IMR-90 (cell line): ENCODE measurements at places on chromosomes 2 and 18. TPM values are rescaled to one million over a fixed set of nuclear protein-coding genes. Genes with fewer than 3 reads are reported as not detected.

DNA sequence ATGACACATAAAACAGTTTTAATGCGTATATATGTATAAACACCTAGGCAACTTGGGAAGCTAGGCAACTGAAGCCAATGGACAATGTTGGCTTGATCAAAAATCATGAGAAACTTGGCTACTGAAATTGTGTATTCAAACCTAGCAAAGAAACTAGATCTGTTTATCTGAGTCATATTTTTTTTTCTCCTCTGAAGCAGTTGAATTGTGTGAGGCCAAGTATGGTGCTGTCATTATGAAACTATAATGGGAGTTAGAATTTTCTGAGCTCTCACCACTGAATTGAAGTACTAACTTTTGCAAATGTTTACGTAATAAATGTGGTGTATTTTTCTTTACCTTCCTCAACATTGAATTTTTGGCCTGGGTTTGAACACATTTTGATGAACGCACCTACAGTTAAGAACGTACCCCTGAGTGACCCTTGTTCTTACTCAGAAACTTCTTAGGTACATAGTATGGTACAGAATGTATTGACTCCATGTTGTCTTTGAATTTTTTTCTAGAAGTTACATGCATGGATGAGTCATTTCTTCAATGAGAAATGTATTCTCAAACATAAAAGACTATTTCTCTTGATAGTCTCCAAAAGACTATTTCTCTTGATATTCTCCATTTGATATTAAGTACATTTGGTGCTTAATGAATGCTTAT, 23.8 kb downstream of the CD28 start:
- DNase-seq = peak; percentile 78
- no peak overlapping the region for H3K4me3 ChIP-seq
- no peaks in the 10 kb centered on the region for H3K36me3 ChIP-seq
- H3K27me3 ChIP-seq = no peaks in the 10 kb centered on the region

- peaks cover 5% of the 10 kb centered on the region for H3K36me3 ChIP-seq
- H3K4me3 ChIP-seq = no peak overlapping the region
These were observed 96.0 kb downstream of the TNS1 start for GRCh38 chr2:217906798-217907197.

GRCh38 chr2:70850925-70851324, 15.3 kb upstream of the CD207 start:
- no peaks in the 10 kb centered on the region for H3K36me3 ChIP-seq
- no peaks in the 10 kb centered on the region for H3K4me1 ChIP-seq
- H3K4me3 ChIP-seq = no peak overlapping the region

DNA sequence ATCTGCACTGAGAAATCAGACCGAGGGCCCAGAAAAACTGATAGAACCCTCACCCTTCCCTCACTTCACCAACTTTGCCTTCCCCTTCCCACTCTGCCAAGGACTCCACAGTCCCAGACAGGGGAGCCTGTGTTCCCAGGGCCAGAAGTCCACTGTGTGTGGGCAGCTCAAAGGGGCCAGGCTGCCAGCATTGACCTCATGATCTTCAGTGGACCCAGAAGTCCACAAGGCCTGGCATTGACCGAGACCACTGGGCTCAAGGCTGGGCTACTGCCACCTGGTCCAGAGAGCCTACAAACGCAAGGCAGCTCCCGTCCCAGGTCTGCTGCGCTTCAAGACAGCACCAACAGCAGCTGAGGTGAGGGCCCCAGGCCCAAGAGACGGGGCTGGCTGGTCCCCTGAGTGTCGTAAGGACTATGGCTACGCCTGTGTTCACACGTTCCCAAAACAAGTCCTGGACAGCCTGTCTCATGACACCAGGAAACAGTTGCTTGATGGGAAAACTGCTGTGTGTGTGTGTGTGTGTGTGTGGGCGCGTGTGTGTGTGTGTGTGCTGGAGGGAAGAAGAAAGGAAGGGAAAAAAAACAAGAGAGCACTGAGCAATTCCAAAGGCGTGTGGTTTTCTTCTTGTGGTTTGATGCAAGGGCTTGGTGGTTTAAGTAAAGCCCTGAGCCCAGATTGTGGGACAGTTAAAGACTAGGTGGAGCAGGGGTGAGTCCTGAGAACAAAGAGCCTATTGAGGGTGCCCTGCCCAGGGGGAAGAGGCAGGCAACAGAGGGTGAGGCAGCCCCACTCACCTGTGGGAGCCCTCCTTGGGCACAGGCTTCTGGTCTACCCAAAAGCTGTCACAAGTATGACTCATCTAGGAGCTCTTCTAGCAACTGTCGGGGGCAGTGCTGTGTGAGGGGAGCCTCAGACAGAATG, 46.6 kb upstream of the ZBTB7C start:
- H3K4me3 ChIP-seq = no peak overlapping the region
- H3K36me3 ChIP-seq = no peaks in the 10 kb centered on the region
- H3K27ac ChIP-seq = no peak overlapping the region
- peak; percentile 89 for DNase-seq

DNA sequence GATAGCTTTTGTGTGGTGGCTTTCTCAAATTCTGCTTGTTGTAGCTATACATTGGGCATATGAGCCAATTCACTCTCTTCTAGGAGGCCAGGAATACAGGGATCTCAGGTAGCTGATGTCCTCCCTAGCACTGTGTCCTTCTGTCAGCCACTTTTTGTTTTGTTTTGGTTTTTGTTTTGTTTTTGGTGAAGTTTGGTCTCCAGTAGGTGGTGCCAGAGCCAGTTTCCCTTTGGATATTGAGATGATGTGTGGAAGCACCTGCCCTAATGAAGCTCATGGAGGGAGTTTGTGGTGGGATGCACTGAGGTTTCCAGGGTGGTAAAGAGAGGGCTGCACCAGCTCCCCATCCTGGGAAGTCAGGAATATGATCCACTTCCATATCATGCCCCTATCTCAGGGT, 100.5 kb upstream of the VWC2L start:
- no peak overlapping the region for H3K27ac ChIP-seq
- no peaks in the 10 kb centered on the region for H3K4me1 ChIP-seq
- DNase-seq = no peak
- no peaks in the 10 kb centered on the region for H3K27me3 ChIP-seq
- no peak overlapping the region for H3K4me3 ChIP-seq

- no peak overlapping the region for H3K4me3 ChIP-seq
- H3K27me3 ChIP-seq = no peaks in the 10 kb centered on the region
- H3K4me1 ChIP-seq = peaks cover 3% of the 10 kb centered on the region
- peak; percentile 73 for DNase-seq
- 0 out of 2 replicates have a peak overlapping the region, but pooled peaks have one; percentile 8 for H3K27ac ChIP-seq
These were observed 21.4 kb downstream of the HJURP start for GRCh38 chr2:233832869-233833311.

DNA sequence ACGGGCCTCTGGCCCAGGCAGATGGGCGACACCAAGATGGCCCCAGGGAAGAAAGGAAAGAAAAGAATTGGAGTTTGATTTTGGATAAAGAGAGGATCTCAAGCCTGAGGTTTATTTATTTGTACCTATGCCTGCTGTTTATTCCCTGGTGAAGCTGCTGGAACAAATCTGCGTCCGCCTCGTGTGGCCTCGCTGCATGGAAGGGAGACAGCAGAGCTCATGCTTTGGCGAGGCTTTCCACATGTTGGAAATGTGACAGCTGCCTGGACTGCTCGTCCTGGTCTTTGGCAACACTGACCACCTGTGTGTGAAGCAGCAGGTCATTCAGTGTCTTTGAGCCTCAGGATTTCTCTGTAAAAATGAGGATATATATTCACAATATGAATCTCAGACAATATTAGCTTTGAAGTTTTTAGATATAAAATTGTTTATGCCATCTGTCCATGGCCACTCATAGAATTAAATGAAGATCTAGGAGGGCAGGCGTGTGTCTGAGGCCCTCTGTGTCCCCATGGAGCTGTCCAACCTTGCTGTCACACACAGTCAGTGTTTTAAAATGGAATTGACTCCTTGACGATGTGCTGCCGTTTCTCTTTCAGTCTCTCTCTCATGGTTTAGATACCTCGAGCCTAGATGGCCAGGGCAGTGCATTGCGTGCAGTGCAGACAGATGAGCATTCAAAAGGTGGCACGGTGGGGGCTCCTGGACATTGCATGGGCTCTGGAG, 94.3 kb downstream of the SOCS6 start:
- H3K4me3 ChIP-seq = no peak overlapping the region
- no peaks in the 10 kb centered on the region for H3K36me3 ChIP-seq
- H3K27me3 ChIP-seq = no peaks in the 10 kb centered on the region
- H3K4me1 ChIP-seq = peaks cover 12% of the 10 kb centered on the region

DNA sequence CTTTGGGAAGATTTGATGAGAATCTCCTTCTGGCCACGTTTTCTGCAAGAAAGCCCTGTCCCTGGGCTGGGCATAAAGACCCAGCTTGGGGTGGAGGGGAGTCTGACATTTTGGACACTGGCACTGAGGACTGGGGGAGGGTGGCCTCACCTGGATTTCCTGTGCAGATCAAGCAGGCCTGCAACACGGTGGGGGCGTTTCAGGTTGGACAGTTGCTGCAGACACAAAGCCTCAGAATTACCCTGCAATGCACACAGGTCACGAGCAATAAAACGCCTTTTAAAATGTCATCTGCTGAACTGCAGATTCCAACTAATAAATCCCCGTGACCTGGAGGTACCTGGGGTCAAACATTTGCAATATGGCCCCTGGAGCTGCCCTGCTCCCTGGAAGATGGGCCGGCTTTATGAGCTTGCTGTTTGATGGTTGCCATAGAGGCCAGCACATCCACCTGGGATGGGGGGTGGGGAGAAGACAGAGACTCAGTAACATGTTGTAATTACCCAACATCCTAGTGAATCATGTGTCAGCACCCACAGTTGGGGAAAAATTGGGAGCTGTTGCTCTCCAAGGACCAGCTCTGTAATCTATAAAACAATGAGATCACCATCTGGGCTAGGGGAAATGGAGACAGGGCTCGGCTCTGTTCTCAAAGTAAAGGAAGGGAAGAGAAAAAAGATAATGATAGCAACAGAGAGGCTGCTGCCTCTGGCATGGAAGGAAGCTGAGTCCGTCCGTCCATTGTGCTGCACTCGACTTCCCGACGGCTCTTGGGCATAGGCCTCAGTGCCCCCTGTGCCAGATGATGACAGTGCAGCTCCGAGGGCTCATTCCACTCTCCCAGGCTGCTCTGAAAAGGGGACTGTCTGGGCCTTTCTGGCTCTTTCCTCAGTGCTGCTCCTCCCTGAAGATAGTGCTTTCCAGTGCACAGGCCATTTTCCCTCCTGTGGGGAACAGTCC, 340.3 kb downstream of the CYRIA start:
- no peaks in the 10 kb centered on the region for H3K4me1 ChIP-seq
- DNase-seq = no peak
- H3K36me3 ChIP-seq = no peaks in the 10 kb centered on the region
- no peaks in the 10 kb centered on the region for H3K27me3 ChIP-seq
- no peak overlapping the region for H3K27ac ChIP-seq

DNA sequence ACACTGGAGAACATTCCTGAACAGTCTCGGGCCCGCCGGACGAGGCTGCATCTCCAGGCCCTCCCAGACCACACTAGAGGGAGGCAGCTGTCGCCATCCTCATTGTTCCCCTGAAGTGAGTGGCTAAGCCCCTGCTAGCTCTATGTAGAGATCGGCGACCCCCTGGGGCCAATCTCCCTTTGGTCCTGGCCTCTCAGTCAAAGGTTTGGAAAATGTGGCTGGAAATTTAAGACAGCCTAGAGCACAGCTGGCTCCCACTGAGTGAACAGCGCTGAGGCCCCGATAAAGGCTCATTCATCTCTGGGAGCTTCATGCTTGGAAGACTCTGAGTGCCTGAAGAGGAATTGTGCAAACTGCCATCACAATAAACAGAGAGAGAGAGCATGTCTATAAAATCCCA, 360.3 kb downstream of the CLIP4 start:
- no peaks in the 10 kb centered on the region for H3K36me3 ChIP-seq
- 0 out of 2 replicates have a peak, but pooled peaks cover 2% of the 10 kb centered on the region for H3K27me3 ChIP-seq
- no peak overlapping the region for H3K4me3 ChIP-seq
- no peak overlapping the region for H3K27ac ChIP-seq
- DNase-seq = no peak

DNA sequence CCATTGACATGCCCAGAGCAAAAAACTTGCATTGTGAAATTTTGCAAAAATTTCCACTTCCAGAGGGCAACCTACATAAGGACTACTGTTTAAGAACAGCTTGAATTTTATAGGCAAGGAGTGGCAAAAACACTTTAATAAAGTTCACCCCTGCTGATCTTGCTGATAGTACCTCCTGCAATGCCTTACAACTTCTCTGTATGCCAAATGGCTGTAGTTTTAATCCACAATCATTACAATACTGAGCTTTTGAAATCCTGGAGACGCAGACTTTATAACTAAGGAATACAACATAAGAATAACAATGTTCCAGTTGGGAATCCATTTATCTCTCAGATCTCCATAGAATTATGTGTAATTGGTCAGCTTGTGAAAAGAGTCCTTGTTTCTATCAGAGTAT, 247.5 kb downstream of the KCNJ3 start:
- no peak overlapping the region for H3K27ac ChIP-seq
- no peaks in the 10 kb centered on the region for H3K27me3 ChIP-seq
- no peak for DNase-seq
- no peaks in the 10 kb centered on the region for H3K36me3 ChIP-seq

DNA sequence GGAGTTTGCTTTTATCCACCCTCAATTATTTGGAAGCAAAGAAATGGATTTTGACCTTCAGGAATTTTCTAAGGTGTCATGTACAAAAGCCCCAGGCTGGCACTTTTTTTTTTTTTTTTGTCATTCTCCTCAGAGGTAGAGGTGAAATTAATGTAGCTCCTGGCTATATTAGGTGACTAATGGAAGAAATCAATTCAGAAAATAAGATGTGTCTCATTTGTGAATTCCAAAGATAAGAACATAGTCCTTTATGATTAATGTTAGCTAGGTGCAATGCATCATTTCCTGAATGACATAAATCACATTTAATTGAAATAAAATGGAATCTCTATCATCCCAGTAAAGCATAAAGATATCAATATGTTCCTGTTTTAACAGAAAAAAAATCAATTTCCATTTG, 477.6 kb downstream of the FBXO15 start:
- no peak overlapping the region for H3K27ac ChIP-seq
- no peaks in the 10 kb centered on the region for H3K36me3 ChIP-seq
- no peaks in the 10 kb centered on the region for H3K27me3 ChIP-seq
- H3K4me3 ChIP-seq = no peak overlapping the region

DNA sequence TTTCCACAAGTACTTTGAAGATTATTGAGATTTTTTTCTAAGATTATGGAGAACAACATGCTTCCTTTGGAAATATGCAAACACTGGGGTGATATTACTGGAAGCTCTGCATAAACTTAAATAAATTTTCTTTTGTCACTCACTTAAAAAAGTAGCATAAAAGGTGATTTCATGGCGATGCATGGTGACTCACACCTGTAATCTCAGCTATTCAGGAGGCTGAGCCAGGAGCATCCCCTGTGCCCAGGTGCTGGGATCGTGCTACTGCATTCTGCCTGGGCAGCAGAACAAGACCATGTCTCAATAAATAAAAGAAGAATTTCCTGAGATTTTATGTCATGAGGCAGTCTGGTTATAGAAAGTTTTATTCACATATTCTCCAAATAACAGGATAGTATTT, 679.1 kb upstream of the CDH2 start:
- H3K36me3 ChIP-seq = no peaks in the 10 kb centered on the region
- H3K27me3 ChIP-seq = no peaks in the 10 kb centered on the region
- no peaks in the 10 kb centered on the region for H3K4me1 ChIP-seq
- H3K4me3 ChIP-seq = no peak overlapping the region

GRCh38 chr2:232497348-232497747, 9.7 kb upstream of the ECEL1 start:
- H3K36me3 ChIP-seq = no peaks in the 10 kb centered on the region
- peaks cover 60% of the 10 kb centered on the region for H3K27me3 ChIP-seq
- H3K4me3 ChIP-seq = no peak overlapping the region
- H3K4me1 ChIP-seq = no peaks in the 10 kb centered on the region
- DNase-seq = no peak

- DNase-seq = peak; percentile 49
- H3K4me3 ChIP-seq = no peak overlapping the region
- peaks cover 49% of the 10 kb centered on the region for H3K36me3 ChIP-seq
- H3K27ac ChIP-seq = peak overlapping the region; percentile 45; the same call in 1 of the 2 replicates
These were observed 102.4 kb downstream of the COL3A1 start for GRCh38 chr2:189076572-189076971.

The SLC16A14 gene
- total RNA-seq = 0.56 and 0.90 TPM in 2 replicates

The MAPRE3 gene
- 1.8 and 2.5 TPM in 2 replicates for total RNA-seq

The DOK6 gene
- total RNA-seq = 2.7 and 3.9 TPM in 2 replicates

The SMAD7 gene
- 13.3 and 15.8 TPM in 2 replicates for total RNA-seq

The THOC1 gene
- 13.3 and 27.2 TPM in 2 replicates for total RNA-seq

The HAAO gene
- total RNA-seq = 0.18 TPM in 1 of 2 replicates, not detected in the other
